ENCODE measurements at places on chromosomes 3 and 15. TPM values are rescaled to one million over a fixed set of nuclear protein-coding genes. Genes with fewer than 3 reads are reported as not detected.

Gene CACNA2D3
- polyA plus RNA-seq: 0.38 TPM

Gene OSBPL10
- polyA plus RNA-seq: 5.1 TPM

Gene STRIT1
- not detected for polyA plus RNA-seq

Gene ECE2
- polyA plus RNA-seq: not detected

Gene ARHGEF26
- polyA plus RNA-seq: 12.3 TPM

Gene ASB14
- polyA plus RNA-seq: 0.12 TPM

Gene COL6A5
- polyA plus RNA-seq: 1.5 TPM

Gene ZNF620
- 2.0 TPM for polyA plus RNA-seq

Gene ACVR2B
- polyA plus RNA-seq: 0.80 TPM

Gene TXNRD3
- 9.1 TPM for polyA plus RNA-seq

Gene SEMA3G
- polyA plus RNA-seq: 5.1 TPM

Gene SLC9C1
- not detected for polyA plus RNA-seq

Gene AGBL1
- polyA plus RNA-seq: 0.08 TPM

Gene FXR1
- polyA plus RNA-seq: 45.7 TPM

Gene CLDN18
- polyA plus RNA-seq: 31.4 TPM

Gene DZIP1L
- polyA plus RNA-seq: 6.7 TPM

Gene SLTM
- polyA plus RNA-seq: 46.0 TPM

Gene KLHL6
- polyA plus RNA-seq: 12.7 TPM

Gene MYL3
- 1.9 TPM for polyA plus RNA-seq

Gene ATP13A5
- 1.2 TPM for polyA plus RNA-seq

Gene C3orf49
- polyA plus RNA-seq: not detected

Gene HRG
- not detected for polyA plus RNA-seq

Gene ROPN1
- polyA plus RNA-seq: not detected

Gene ANKDD1A
- polyA plus RNA-seq: 2.3 TPM

Gene OR5H15
- polyA plus RNA-seq: not detected

Gene PLOD2
- polyA plus RNA-seq: 20.7 TPM

Gene SKOR1
- polyA plus RNA-seq: 0.18 TPM

Data from lung (tissue), 17 donors.